ENCODE measurements at places on chromosomes 1 and 21. TPM values are rescaled to one million over a fixed set of nuclear protein-coding genes. Genes with fewer than 3 reads are reported as not detected.

DNA sequence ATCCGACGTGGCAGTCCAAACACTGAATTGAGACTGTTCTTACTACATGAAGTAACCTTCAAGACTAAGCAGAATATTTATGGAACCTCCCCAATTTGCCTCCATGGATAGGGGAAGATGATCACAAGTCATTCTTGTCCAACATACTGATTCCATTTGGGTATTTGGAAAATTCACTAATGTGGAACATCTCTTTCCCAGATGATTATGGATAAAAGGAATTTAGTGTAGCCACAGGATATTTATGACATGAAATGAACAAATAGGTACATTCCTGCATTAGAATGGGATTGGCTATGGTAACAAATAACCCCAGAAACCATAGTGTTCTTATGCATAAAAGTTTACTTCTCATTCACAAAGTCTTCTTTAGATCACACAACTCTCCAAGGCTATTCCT lies 40.2 kb upstream of the SGIP1 start:
- DNase-seq, result no peak

DNA sequence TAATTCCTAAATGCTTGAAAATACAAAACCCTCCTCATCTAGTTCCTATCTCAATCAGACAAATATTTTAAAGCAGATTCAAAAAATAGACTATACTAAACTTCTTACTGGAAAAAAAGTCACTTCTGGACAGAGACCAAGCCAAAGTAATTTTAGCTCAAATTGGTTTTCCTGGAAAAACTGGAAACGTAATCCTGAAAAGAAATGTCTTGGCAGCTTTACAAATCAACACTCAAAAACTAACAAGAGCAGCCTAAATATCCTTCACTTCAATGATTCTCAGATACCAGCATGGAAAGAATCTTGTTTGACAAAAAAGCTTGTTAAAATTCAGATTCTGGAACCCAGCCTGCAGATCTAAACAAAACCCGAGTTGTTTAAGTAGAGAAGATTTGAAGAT lies 9.1 kb upstream of the GPR88 start:
- peak; percentile 9 for DNase-seq

DNA sequence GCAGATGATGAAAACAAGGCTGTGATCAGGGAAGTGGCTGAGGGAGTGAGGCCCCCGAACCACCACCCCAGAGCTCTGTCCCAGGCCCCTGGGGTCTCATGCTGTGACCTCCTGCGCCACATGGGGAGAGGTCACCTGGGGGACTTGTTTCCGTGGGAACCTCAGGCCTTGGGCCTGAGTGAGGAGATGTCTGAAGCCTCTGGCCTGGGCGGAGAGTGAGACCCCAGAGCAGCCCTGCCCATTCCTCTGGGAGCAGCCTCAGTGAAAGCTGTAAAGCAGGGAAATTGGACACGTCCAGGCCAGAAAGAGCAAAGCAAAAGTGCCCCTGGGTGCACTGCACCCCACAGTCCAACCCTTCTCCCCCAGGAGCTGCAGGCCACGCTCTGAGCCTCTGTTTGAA lies 16.5 kb upstream of the NPHP4 start:
- DNase-seq, result no peak

- DNase-seq, result no peak
Observed at GRCh38 chr1:173137107-173137706, 69.9 kb downstream of the TNFSF4 start.

- DNase-seq, result no peak
Observed at GRCh38 chr1:106366627-106367319, 689.7 kb upstream of the PRMT6 start.

- DNase-seq, result no peak
Observed at GRCh38 chr1:90534663-90535295, 182.3 kb downstream of the BARHL2 start.

DNA sequence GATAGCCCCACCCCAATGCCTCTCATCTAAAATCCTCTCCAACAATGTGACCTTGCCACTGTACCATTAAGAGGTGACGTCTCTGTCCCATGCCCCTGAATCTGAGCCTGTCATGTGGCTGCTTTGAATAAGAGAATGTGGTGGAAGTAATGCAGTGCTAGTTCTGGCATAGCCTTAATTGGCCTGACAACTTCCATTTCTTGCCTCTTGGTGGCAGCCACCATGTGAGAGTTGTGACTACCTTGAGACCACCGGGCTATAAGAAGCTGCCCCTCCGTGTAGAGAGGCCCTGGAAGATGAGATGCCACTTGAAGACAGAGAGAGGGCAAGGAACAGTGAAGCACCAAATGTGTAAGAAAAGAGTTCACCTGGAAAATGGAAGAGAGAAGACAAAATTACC lies 95.4 kb downstream of the POFUT2 start:
- no peak for DNase-seq

- DNase-seq, result no peak
Observed at GRCh38 chr1:61993331-61993961, 201.2 kb upstream of the L1TD1 start.

DNA sequence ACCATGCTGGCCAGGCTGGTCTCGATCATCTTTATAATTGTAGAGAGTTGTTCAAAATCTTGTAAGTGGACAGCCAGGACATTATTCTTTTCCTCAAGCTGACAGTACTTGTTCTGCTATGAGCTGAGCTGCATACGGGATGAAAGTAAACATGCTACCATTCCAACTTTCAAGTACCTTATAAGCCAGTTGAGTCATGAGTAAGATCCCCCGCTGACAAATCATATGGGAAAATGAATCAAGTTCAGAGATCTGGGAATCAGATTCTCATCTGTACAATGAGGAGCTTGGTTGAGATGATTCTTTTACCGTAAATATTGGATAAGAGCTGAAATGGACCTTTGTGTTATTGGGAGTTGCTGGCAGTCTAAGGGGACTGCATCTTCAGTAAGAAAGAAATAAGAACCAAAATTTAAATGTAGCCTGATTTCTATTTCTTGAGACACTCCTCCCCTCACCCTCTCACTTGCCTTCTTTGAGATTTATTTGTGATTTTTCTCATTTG lies 62.7 kb downstream of the CENPF start:
- DNase-seq, result no peak

GRCh38 chr21:25970254-25970930 lies 200.2 kb downstream of the APP start:
- DNase-seq, result peak; percentile 70

DNA sequence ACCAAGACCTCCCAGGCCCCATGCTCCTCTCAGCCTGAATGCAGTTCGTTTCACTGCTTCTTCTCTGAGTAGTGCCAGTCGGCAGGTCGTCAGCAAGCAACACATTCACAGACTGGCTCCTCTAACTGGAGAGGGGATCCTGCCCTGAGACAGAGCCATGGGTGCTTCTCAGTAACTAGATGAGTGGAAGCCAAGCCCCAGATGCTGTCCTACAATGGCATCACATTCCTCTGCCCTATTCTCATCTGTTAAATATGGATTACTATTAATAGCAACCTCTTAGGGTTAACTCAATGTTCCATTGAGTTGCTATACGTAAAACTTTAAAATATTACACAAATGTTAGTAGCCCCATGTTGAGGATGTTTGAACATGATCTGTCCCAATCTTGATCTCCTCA lies 84.2 kb upstream of the S1PR1 start:
- DNase-seq, result no peak

- peak; percentile 17 for DNase-seq
Observed at GRCh38 chr1:54857746-54858561, 29.0 kb downstream of the DHCR24 start.

DNA sequence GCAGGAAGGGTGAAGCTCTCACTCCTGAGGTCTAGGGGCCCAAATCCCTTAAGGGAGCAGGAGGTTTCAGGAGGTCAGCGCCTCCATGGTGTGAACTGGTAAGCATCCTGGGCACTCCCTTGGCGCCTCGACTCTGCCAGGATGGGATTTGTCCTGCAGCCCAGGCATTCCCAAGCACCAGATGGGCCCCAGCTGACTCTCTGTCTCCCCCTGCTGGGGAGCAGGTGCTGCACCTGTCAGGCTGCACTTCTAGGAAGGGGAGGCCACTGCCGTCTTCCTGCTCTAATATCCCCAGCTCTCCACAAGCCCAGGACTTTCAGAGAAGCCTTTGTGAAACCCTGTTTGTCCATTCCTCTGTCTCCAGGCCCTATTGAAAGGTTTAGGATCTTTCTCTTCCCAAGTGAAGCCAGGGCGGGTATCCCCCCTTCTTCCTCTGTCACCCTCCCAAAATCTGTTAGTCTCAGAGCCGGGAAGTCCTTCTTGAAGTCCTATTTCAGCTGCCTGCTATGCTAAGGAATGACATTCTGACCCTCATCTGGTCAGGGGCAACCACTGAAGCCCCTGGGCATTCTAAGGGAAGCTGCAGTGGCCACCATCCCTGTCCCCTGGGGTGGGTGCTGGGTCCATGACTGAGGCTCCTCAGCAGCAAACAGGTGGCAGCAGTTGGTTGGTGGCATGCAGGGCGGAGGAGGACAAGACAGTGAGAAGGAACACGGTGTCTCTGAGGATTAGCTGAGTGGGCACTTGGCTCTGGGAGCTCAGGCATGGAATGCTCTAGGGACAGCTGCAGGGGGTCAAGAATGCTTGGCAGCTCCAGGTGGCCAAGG lies 3.2 kb downstream of the MYBPH start:
- peak; percentile 57 for DNase-seq

DNA sequence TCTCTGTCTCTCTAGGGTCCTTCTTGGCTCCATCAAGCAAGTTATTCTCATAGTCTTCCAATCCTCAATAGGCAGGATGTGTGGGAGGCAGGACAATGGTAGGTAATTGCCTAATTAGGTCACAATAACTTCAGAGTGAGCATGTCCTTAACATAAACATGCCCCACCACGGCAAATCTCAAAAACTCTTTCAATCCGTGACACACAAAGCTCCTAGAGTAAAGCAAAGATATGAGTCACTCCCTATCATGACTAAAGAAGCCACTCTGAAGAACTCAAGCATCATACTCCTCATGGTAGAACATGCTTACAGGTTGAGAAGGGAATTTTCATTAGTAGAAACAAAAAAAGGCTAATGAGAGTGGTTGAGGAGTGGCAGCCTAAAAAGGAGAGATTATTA lies 4.9 kb downstream of the HAO2 start:
- DNase-seq, result no peak

Gene SPATA1
- 0.22 TPM for total RNA-seq

Gene DIO1
- total RNA-seq, result not detected

Gene HAO2
- not detected for total RNA-seq

Gene PTAFR
- under 0.01 TPM for total RNA-seq

Gene MTOR
- 32.9 TPM for total RNA-seq

Gene ANGPTL3
- total RNA-seq, result not detected

Gene AKNAD1
- total RNA-seq, result 0.22 TPM

Gene CA6
- not detected for total RNA-seq

All from lung microvascular endothelial cell (primary cell).